ENCODE measurements at places on chromosomes 11 and 22.

GRCh38 chr11:69173925-69174581 is 18.3 kb downstream of the SMIM38 start:
- DNase-seq = no peak

DNA sequence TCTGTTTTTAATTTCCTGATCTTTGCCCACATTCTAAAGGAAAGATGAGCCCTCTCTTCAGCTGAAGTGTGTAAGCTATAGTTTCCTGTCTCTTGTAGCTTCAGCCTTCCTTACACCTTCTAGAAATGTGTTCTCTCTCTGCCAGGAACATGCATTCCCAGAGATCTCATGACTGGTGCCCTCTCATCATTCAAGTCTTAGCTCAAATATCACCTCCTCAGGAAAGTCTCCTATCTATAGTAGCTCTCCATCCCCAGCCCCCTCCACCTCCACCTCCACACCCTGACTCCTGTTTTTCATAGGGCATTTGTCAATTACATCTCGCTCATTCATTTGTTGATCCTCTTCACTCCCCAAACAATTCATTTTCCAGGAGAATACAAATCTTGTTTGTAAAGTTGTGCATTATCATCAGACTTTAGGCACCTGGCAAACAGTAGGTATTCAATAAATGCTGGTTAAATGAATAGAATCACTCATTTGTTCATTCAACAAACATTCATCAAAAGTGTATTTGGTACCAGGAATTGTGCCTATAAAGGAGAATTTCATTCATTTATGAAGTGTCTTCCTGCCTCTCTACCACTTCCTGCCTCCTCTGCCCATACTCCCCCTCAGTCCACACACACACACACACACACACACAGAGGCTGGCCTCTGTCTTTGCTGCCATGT is 160.3 kb downstream of the BBOX1 start:
- DNase-seq = no peak

- no peak for DNase-seq
Observed at GRCh38 chr11:115155978-115156377, 348.2 kb downstream of the CADM1 start.

DNA sequence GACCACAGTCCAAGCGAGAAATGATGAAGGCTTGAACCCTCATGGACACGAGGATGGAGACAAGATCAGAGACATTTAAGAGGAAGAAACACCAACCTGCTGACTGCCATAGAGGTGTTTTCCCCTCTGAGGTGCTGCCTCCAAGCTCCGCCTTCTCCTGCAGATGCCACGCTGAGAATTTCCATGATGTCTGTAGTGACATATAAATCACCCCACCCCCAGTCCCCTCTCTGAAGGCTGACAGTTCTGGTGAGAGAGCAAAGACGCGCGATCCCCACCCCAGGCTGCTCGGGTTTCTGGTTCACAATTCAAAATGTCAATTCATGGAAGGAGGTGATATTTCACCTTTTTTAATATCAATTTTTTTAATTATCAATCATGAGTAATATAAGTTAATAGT is 28.2 kb downstream of the LRRC32 start:
- DNase-seq = no peak

DNA sequence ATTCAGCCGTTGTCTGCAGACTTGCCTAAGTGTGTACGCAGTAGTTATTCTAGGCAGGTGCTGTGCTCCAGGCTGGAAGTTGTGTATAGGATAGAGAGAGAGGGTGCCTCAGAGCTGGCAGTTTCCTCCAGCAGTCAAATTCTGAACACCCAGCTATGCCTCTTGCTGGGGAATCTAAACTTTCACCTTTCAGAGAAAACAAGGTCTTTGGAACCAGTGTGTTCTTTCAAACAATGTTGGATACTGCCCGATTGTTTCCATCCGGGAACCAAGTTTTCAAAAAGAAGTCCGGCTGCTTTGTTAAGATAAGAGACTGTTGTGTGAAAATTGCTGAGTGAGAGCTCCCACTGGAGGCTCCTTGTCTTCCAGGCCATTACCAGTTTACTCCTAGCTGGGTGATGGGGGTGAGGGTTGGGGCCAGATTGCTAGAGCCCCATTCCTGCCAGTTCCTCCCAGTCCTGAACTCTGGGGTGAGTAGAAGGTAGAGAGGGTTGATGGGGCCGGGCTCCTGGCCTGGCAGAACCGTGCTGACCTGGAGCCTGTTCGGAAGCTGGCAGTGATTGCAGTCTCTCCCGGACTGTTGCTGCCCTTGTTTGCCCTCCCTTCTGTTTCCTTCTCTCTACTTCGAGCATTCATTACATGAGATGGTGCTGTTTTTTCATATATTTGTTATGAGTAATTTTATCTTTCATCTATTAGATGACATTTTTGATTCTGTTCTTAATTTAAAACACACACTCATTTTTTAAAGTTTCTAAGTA is 150.2 kb downstream of the TEAD1 start:
- DNase-seq = no peak

- DNase-seq = peak; percentile 80
Observed at GRCh38 chr22:22422629-22423112, 85.9 kb downstream of the ZNF280B start.

DNA sequence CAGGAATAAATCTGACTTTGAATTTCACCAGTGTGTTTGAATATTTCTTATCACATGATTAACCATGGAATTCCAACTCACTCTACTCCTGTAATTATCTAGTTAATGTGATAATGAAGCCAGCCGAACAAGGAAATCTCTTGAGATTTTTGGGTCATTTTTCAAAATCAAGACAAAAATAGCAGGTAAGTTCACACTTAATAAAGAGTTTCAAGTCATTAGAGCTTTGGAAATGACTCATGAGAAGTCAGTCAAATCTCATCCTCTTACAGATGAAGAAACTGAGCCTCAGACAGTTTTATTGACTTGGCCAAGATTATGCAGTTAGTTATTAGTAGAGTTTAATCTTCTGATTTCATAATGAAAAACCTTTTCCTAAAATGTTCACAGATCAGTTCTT is 148.8 kb downstream of the ARHGAP42 start:
- no peak for DNase-seq

DNA sequence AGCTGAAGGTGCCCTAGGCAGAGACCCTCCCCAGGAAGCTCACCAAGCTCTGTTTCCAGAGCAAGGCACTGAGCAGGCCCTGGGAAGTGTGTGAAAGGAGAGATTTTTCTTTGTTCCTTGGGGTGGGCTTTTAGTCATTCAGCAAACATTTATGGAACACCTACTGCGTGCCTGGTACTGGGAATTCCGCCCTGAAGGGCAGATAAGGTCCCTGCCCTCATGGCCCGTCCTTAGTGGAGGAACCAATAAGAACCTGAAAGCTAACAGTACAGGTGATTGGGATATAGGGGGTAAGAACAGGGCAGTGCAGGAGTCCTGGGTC is 3.9 kb downstream of the TMEM134 start:
- DNase-seq = no peak

DNA sequence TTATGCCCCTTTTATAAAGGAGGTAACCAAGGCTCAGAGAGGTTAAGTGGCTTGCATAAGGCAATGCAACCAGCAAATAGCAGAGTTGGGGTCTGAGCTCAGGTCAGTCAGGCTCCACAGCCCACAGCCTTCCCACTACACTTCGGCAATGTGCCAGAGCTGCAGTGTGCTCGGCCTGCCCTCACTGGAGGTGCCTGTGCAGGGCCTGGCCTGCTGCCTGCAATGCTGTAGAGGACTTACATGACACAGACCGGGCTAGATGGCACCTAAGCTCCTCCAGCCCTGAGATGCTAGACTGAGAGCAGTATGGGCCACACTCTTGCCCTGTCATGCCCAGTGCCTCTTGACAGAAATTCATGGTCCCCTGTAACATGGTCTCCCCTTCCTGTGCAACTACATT is 49.8 kb downstream of the SERPINH1 start:
- no peak for DNase-seq

Data from GM13977 (cell line).